Gastroesophageal sphincter (tissue), 4 donors: ENCODE measurements at places on chromosomes 12 and 14.

DNA sequence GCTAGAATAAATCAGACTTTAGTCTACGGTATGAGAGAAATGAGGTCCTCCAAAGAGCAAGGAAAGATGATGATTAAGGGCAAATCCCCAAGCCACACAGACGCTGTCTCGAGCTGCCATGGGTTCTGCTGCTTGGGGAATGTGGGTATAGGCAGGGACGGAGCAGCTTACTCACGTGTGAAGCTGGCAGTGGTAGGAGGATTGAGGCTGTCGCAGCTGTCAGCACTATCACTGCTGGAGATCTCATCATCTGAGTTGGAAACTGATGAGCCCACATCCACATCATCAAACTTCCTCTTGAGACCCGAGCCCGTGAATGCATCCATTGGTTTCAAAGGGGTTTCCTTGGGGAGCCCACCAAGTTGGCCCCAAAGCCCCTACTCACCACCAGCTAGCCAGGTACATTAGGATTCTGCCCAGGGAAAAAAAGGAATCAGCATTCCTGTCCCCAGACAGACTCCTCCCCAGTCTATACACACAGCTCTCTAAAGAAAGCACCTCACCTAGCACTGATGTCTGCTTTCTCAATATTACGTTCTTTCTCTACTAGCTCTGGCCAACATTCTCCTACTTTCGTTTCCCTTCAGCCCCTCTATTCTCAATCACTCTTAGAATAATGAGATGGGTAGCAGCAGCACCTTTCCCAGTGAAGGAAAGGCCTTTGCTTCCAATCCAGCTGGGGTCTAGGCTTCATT is 7.0 kb downstream of the CSRNP2 start:
- ATAC-seq, result no peak

- ATAC-seq, result no peak
These were observed 79.4 kb upstream of the HIF1A start for GRCh38 chr14:61615743-61616523.

GRCh38 chr14:50871228-50871627 is 625 bp upstream of the ABHD12B start:
- no peak for ATAC-seq

GRCh38 chr14:74514471-74514941 is 20.9 kb downstream of the ISCA2 start:
- peak; percentile 35 for ATAC-seq

GRCh38 chr14:78486621-78487020 is 316.4 kb downstream of the NRXN3 start:
- no peak for ATAC-seq

- ATAC-seq, result no peak
These were observed 120.8 kb downstream of the RALGAPA1 start for GRCh38 chr14:35688126-35688826.

DNA sequence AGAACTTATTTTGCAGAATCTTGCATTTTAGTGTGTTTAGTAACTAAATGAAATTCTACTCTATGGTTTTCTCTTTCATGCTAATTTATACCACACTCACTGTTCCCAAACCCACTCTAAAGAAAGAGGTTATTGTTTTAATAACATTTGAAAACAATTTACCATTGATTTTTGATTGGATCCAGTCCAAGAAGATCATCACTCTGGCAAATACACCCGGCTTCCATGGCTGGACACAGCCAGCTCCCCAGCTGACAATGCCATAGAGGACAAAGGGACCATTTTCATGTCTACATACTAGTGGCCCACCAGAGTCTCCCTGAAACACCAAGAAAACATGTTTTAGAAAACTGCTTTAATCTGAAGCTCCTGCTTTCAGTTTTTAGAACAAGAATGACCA is 42.4 kb downstream of the OVCH1 start:
- ATAC-seq, result no peak

DNA sequence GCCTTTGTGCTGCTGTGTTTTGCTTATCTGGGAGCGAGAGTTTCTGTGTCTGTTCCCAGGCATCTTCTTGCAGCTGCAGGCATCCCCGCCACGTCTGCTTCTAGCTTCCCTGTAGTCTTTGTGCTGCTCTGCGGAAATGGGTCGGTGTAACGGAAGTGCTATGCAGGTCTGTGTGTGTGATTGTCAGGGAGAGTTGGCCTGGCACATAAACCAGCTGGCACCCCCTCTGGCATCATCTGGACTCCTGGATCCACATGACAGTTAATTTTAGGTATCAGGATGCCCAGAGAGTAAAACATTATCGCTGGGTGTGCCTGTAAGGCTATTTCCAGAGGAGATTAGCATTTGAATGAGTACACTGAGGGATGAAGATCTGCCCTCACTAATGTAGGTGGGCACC is 9.4 kb upstream of the OASL start:
- no peak for ATAC-seq

GRCh38 chr12:132196038-132196872 is 52.0 kb downstream of the NOC4L start:
- ATAC-seq, result no peak

GRCh38 chr14:61033855-61034254 is 52.8 kb downstream of the SLC38A6 start:
- ATAC-seq, result no peak

GRCh38 chr14:57122129-57122528 is 146.6 kb downstream of the EXOC5 start:
- no peak for ATAC-seq

DNA sequence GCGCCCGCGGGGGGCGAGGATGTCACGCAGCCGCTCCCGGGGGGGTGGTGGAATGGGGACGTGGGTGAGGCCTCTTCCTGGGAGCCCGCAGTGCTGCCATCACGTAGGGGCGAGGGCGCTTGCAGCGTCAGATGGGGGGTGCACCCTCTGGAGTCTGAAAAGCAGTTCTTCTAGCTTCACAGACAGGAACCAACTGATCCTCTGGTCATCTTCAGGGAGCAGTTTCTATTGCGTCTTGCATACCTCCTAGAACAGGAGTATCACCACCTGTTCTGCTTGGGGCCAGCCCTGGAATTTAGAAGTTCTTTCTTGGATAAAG is 36.9 kb upstream of the PRIMA1 start:
- no peak for ATAC-seq

- ATAC-seq, result no peak
These were observed 1455.3 kb upstream of the FLRT2 start for GRCh38 chr14:84074626-84075025.

- ATAC-seq, result no peak
These were observed 67.5 kb downstream of the SETD3 start for GRCh38 chr14:99413172-99413571.

DNA sequence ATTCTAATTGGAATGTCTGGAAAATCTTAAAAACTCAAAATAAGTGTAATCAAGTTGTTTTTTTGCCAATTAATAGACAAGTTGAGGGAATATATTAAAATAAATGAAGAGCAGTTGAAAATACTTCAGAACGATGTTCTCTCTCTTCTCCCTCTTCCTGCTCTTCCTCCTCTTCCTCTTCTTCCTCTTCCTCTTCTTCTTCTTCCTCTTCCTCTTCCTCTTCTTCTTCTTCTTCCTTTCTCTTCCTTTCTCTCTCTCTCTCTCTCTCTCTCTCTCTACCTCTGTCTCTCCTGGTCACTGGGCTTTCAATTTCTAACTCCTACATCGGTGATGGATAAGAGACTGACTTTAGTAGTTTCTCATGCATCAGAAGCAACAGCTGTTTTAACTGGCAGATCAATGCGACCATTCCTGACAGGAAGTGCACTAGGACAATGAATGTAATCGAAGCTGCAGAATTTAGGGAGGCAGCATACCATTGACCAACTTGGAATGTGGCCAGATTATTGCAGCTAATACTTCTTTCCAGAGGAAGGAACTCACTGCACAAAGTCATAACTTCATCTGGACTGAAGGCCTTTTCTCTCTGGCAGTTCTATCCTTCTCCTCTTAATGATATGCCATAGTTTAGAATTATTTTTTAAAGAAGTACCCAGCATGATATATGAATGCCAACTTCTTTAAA is 13.8 kb upstream of the TMTC2 start:
- ATAC-seq, result no peak

- ATAC-seq, result no peak
These were observed 3.2 kb upstream of the CRIP1 start for GRCh38 chr14:105483300-105484068.

DNA sequence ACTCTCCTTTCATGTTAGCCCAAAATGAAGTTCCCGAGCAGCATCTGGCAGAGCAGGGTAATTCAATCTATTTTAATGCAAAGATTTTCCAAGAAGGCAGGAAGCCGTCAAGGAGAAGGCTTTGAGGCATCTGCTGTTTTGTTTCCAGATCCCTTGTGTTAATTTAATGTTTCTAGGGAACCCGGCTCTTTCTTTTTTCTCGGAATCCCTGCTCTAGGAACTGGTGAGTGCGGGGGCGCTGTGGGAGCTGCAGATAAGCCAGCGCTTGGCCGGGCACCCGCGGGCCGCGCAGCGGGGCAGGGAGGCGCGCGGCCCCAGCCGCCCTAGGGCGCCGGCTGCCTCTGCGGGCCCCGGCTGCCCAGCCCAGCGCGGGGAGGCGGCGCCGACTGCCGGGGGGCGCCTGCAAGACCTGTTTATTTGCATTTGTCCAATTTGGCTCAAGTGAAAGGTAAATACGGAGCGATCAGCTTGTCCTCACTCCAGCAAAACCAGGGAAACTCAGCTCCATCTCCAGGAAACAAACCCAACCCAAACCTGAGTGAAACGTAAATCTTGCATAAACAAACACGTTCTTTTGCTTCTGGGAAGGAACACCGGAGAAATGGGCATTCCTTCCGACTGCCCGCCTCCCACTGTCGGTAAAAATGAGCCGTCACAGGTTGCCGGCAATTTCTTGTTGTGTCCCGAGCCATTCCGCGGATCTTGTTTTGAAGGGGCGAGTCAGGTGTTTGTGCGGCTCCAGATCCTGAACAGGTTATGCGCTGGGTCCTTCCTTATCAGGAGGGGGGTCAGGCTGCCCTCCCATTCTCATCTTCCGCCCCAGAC is 65.1 kb downstream of the CRADD start:
- peak; percentile 88 for ATAC-seq

GRCh38 chr12:20212658-20213555 is 155.4 kb upstream of the PDE3A start:
- peak; percentile 97 for ATAC-seq

DNA sequence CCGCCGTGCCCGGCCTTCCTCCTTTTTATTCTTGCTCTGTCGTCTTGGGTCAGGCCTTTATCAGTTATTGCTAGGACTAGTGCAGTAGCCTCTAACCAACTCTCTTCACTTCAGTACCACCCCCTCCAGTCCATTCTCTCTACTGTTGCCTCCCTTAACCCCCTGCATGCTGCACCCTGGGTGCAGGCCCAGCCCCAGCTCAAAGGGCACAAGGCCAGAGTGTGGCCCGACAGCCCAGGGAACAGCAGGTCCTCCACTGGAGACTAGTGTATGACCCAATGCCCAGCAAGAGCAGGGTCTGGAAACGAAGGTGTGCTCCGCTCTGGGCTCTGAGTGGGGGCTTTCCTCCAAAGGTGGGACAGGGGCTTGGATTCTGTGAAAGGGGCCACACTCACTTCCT is 30.0 kb upstream of the RFLNA start:
- ATAC-seq, result no peak

- no peak for ATAC-seq
These were observed 21.8 kb downstream of the SLC15A4 start for GRCh38 chr12:128801879-128802391.

DNA sequence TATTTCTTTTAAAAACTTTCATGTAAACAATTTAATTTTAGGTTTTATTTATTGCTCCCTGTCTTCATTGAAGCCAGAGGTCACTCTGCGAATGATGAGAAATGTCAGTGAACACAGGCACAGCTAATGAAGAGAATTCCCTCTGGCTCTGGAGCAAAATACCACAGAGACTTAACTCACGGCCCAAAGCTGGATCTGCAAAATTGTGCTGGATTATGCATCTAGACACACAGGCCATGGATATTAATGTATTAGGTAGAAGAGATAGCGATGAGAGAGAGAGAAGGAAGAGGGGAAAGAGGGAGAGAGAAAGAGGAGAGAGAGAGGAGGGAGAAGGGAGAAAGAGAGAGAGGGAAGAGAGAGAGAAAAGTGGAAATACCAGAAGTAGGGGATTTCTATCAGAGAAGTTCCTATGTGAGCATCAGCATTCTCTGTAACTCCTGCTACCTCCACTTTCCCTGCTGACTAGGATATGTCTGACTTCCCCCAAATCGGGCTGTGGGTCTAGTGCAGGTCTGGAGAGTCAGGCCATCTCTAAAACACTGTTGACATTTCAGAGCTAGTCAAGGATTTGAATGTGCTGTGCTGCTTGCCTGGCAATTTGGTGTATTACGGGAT is 3.7 kb downstream of the ARHGDIB start:
- ATAC-seq, result no peak

DNA sequence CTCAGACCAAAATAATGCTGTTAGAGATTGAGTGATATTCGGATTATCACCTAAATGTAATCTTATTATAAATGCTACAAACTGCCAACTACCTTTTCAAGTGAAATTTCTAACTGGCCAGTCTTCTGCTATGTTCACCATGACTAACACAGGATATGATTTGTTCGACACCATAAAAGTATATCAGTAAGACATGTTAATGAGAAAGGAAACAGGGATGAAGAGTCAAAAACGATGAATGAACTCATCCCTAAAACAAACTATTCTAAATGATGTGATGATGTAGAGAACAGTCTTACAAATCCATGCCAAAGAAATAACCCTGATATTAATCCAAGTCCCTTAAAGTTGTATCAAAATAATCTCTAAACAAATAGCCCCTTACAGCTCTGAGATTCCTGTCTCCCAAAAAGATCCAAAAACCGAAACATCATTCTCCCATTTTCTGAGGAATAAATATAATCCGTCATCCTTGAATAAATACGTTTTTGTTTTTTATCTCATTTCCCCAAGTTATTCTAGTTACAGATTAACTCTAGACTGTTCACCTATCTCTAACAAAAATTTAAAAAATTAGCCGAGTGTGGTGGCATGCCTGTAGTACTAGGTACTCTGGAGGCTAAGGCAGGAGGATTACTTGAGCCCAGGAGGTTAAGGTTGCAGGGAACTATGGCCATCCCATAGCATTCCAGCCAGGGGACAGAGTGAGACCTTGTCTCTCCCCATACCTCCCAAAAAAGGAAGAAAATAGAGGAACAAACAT is 9.1 kb downstream of the SCAF11 start:
- no peak for ATAC-seq

DNA sequence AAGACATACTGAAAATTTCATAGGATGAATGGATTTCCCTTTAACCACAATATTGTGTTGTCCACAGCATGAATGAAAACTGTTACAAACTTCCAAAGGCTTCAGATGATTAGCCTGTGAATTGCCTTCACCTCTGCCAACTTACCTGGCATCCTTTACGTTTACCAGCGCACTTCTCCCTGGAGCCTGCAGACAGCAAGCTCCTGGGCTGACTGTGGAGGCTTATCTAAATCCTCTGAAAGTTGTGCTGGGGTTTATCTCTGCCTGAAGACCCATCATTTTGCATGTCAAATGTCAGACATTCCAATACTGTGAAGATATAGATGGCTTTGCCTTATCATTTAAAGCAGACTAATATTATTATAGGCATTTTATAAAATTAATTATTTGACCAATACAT is 403.0 kb downstream of the SYT1 start:
- ATAC-seq, result no peak

DNA sequence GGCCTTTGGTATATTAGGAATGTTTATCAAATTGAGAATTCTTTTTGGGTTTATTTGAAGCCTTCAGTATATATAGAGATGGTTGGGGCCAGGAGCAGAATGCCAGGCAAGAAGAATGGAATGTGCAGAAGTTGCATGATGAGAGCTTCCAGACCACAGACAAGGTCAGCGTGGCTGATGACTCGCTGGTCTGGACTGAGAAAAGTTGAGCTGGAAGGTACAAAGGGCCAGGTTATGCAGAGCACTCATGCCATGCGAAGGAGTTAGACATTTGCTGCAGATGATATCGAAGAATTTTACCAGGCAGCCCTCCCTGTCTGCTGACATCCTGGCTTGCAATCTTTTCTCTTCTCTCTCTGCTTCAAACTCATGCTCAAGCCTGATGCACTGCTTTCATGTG is 196.2 kb upstream of the ARHGAP5 start:
- no peak for ATAC-seq
